Stimulated activated CD4-positive, alpha-beta T cell treated with anti-CD3 and anti-CD28 coated beads, Interleukin-15, amount 100 ng/mL, for 1 hour (primary cell): ENCODE measurements at places on chromosomes 13 and 19.

- DNase-seq: no peak
Observed at GRCh38 chr19:5257155-5258045, 83.2 kb downstream of the PTPRS start.

- DNase-seq: no peak
Observed at GRCh38 chr13:99909836-99910619, 61.5 kb downstream of the ZIC5 start.

DNA sequence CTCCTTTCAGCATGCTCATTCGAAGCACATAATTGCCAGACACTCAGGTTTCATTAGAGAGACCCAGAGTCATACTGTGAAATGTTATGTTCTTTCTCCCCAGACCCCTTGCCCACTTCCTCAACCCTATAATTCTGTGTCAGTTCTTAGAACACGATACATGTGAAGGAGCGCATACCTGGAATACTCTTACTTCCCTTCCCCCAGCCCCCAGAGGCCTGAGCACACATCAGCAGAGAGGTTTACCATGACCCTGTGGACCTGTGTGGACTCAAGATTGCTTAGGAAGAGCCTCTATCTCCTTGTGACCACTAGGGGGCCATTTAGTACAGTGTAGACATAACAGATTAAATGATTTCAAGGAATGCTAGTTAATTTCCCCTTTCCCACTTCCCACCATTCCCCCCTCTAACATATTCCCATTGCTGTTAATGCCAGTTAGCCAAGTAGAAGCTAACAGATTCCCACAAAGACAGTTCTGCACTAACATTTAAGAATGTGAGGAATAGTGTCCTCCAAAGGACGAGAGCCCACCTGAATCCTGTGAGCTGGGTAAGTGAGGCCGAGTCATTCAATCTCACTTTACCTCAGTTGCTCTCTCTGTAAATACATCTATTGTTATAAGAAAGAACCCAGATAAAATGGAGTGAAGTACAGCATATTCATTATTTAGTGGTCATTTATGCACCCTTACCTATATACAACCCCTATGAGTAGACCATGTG is 154.2 kb upstream of the MAB21L1 start:
- DNase-seq: no peak

- DNase-seq: no peak
Observed at GRCh38 chr19:1871630-1872029, 8.3 kb upstream of the KLF16 start.

DNA sequence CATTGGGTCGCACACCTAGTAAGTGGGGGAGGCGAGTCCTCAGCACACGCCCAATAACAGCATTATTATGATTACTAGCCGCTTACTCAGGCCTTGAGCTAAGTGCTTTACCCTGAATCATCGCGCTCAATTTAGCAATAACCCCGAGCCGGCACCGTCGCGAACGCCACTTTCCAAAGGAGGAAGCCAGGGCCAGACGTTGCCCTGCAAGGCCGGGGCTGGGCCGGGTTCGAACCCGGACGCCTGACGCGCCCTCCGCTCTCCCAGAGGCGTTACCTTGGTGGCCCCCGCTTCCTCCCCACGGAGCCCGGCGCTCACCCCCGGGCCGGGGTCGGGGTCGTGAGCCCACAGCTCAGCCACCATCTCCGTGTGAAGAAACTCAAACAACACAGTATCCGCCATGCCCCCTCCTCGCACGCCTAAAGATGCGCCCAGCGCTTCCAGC is at the start of gene TRAPPC6A:
Gene TRAPPC6A, minus strand, starts transcription at position 421 of the 445 bp plus-strand sequence. Its CDS starts 19 bp downstream, at position 402.
- no peak for DNase-seq

GRCh38 chr19:41753936-41754529 is 1.3 kb upstream of the CEACAM6 start:
- DNase-seq: peak; percentile 31

DNA sequence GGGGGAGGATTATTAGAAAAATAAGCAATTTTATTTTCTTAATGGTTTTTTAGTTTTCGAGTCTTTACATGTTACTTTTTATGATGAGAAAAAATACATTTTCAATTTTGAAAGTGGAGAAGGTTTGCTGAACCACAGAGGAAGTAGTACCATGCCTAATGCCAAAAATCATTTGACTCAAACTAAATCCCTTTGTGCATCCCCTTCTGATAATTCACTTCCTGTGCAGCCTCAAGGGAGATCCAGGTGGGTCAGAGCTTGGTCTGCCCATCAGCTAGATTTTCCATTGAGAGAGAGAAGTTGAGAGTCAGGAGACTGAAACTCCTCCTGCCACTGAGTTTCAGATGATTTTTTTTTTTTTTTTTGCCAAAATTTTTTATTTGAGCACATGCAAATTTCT is 571.7 kb downstream of the LIG4 start:
- no peak for DNase-seq

- DNase-seq: peak; percentile 40
Observed at GRCh38 chr19:51690454-51691073, 2.6 kb upstream of the SPACA6 start.

DNA sequence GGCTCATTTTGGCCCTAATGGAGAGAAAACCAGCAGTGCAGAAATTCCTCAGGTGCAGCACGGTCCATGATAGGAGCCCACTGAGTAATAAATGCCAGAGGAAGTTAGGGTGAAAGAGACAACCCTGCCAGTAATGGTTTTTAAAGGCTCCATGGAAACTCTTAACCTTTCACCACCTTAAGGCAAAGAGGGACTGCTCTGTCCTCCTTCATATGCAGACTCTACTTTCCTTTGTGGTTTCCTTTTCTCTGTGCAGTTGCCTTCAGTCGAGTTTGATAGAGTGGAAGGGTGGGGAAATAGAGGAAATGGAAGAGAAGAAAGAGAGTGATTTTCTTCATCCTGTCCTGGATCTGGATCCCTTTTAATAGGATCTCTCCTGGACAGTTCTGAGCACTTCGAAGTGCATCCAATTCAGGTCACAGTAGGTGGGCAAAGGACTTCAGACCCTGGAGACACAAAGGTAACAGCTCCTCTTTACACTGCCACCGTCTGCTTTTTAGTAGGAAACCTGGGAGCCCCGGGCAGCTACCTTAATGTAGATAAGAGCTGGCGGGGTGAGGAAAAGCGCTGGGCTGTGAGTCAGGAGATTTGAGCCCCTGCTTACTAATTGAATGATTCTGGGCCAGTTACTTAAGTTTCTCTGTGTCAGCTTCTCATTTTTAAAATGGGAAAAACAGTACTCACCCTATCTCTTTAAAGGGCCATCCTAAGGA is 294.8 kb downstream of the KCNRG start:
- DNase-seq: no peak

DNA sequence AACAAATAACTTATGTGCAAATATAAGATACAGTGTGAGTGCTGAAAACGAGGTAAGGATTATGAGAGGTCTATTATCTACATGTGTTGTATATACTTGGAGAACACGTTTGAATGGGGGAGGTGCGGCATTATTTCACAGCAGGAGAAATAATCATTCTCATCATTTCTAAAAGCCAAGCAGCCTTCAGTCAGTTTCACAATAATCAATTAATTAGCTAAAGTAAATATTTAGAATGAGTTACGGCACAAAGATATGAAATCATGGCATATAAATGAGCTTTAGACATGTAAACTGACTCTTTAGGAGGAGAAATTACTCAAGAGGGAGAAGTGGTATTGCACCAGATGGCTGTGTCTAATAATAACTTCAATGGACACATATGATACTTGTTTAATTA is 366.6 kb downstream of the DNAJC15 start:
- no peak for DNase-seq

- no peak for DNase-seq
Observed at GRCh38 chr13:39370554-39370953, 232.4 kb downstream of the LHFPL6 start.

- no peak for DNase-seq
Observed at GRCh38 chr13:60035874-60036273, 127.9 kb downstream of the DIAPH3 start.

DNA sequence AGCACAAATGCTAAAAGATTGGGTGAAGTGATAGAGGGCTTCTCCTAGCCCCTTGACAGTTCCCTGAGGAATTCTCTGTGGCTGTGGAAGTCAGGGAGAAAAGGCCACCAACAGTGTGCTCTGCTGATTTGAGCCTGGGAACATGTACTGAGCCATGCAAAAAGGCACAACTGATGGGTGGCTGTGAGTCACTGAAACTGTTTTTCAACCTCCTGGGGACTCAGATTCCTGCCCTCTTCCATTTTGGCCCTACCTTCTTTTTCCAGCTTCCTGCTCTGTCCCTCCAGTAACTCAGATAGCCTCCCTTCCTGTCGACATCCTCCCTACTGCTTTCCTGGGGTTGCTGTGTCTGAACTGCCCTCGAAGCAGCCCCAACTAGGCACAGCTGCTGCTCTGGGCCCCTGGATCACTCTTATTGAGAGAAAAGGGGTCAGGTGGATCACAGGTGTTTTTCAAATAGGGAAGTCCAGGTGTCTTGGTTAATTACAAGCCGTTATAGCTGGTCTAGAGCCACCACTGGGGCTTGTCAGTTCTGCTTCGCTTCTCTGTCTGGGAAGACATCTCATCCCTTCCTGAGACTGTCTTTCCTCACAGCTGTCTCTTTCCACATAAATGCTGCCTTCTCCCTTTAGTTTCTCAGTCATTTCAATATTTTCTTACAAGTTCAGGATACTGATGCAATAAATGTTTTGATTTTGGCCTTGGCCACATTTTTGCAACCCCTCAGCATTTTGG is 13.7 kb downstream of the FAM124A start:
- DNase-seq: no peak

DNA sequence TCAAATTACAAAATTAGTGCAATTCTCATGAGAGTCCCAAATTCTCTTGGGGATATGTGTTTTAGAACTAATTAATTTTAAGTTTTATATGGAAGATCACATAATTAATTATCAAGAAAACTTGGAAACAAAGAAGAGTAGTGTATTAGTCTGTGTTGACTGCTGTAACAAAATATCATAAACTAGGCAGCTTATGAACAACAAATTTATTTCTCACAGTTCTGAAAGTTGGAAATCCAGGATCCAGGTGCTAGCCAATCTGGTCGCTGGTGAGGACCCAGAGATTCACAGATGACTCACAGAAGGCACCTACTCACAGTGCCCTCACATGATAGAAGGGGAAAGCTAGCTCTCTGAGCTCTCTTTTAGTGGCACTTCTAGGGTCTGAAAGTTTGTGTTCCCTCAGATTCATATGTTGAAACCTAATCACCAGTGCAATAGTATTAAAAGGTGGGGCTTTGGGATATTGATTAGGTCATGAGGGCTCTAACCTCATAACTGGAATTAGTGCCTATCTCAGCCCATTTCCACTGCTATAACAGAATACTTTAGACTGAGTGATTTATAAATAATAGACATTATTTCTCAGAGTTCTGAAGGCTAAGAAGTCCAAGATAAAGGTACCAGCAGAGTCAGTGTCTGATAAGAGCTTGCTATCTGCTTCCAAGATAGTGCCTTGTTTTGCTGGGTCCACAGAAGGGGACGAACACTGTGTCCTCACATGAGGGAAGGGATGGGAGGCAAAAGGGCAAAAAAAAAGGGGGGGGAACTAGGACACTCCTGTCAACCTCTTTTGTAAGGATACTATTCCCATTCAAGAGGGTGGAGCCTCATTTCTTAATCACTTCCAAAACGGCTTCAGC is 1.5 kb upstream of the ARGLU1 start:
- DNase-seq: no peak

DNA sequence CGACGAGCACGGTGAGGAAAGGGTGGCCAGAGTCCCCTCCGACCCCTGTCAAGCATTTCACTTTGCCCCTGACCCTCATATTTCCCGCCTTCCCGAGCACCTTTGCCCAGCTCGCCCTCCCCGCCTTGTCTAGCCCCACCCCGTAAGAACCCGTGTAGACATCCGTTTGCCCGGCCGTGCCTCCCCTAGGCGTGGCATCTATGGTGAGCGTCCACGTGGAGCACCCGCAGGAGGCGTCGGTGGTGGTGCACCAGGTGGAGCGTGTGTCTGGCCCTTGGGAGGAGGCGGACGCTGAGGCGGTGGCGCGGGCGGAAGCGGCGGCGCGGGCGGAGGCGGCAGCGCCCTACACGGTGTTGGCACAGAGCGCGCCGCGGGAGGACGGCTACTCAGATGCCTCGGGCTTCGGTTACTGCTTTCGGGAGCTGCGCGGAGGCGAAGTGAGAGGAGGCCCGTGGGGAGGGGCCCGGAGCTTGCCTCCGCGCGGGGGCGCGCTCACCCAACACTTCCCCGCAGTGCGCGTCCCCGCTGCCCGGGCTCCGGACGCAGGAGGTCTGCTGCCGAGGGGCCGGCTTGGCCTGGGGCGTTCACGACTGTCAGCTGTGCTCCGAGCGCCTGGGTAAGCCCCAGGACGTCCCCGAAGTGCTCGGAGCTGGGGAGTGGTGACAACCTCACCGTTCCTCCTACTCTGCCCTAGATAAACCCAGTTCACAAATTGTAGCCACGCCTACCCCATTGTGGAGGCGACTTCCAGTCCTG is 4.2 kb downstream of the LTBP4 start:
- DNase-seq: peak; percentile 70

DNA sequence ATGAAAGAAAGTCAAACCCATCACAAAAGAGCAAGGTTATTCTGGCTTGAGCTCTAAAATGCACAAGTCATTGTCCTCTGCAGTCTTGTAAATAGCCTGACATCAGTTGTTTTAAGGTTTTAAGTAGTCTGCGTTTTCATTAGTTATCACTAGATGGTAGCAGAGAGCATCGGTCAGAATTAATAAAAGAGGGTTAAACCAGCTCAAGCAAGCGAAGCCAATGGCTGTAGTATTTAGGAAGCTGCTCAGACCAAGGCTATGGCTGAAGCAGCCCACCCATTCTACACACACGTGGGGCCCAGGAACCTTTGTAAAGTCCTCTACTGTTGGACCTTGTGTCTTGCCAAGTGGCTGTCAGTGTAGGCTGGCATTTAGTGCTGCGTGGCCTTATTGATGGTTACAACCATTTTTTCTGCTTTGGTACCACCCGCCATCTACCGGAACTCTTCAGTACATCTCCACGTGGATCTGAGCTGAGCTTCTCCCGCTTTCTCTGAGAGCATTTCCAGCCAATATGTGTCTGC is 13.3 kb upstream of the ZNF57 start:
- no peak for DNase-seq

GRCh38 chr19:48473161-48473966 is 4.2 kb downstream of the CYTH2 start:
- DNase-seq: no peak

- no peak for DNase-seq
Observed at GRCh38 chr19:33290082-33290815, 12.1 kb downstream of the CEBPA start.

- DNase-seq: no peak
Observed at GRCh38 chr13:44425041-44425814, 51.6 kb downstream of the SERP2 start.

- no peak for DNase-seq
Observed at GRCh38 chr13:103931331-103931845, 865.2 kb upstream of the SLC10A2 start.

DNA sequence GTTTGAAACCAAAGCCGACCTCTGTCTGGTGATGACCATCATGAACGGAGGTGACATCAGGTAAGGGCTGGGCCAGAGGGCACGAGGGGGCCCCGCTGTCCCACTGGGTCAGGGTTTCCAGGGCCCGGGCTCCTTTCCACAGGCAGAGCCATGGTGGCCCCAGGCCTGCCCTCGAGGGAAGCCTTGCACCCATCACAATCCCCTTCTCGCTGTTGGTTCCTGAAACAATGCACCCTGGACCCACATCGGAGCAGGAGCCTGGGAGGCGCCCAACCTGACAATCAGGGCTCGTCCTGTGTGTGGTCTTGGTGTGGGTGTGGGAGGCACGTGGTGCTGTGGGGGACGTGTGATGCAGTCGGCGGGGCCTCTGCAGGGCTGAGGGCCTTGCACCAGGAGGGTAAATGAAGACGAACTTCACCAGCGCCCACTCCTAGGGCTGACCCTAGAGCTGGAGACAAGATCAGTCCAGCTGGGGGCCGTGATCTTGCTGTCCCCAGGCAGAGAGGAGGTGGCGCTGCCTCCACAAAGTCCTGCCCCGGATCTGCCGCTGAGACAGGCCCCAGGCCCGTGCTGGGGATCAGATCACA is 2.8 kb downstream of the GRK1 start:
- DNase-seq: no peak

GRCh38 chr19:6032827-6033226 is 54.9 kb upstream of the RANBP3 start:
- DNase-seq: no peak
